ENCODE measurements at places on chromosomes 1 and 21.
A peak's percentile ranks its signal among the peaks of the same experiment; 100 is the strongest.

GRCh38 chr1:21323091-21323490 is 32.8 kb upstream of the ECE1 start:
- DNase-seq, result peak; percentile 67

DNA sequence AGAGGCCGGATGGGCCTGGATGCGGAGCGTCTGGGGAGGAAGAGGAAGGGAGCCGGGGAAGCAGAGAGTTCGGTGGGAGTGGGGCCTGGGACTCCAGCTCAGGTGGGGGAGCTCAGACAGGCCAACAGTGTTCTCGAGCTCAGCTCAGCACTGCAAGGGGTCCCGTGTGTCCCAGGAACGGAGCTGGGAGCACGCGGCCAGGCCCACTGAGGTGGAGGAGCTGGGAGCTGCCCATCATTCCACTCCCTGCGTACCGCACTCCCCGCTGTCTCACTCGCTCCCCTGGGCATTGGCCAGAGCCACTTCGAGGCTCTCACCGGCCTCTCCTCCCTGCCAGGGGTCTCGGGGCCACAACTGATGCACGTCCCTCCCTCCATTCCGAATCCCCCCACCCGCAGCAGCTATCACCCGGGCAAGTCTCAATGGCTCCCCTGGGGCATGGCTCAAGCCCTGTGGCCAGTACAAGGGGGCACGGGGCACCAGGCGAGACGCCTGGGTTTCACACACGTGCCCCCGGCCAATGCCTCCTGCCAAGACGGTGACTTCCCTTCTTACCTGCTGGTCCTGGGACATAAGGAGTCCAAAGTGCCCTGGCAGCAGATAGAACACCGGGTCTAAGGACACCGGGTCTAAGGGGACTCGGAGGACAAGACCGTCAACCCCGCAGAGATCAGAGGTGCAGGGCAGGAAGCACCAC is 30.3 kb upstream of the COL6A2 start:
- no peak for DNase-seq

- no peak for DNase-seq
These were observed 96.4 kb upstream of the PPP2R5A start for GRCh38 chr1:212188599-212189351.

- peak; percentile 49 for DNase-seq
These were observed 43.2 kb upstream of the PLA2G4A start for GRCh38 chr1:186785503-186785902.

- DNase-seq, result peak; percentile 85
These were observed 197.6 kb upstream of the FOXD3 start for GRCh38 chr1:63124666-63125191.

- DNase-seq, result peak; percentile 69
These were observed at the start of gene PODN for GRCh38 chr1:53061859-53062707. Gene PODN, plus strand, starts transcription at chr1:53062213. Its CDS starts 7,643 bp downstream, at chr1:53069856.

All from adipocyte (in vitro differentiated cells).